COLO829 (cell line): ENCODE measurements at places on chromosomes 5 and 9.

GRCh38 chr9:129673602-129674001 is 8.2 kb downstream of the PRRX2 start:
- DNase-seq: no peak

- no peak for DNase-seq
Measured at GRCh38 chr5:89380635-89381034, 497.7 kb upstream of the MEF2C start.

DNA sequence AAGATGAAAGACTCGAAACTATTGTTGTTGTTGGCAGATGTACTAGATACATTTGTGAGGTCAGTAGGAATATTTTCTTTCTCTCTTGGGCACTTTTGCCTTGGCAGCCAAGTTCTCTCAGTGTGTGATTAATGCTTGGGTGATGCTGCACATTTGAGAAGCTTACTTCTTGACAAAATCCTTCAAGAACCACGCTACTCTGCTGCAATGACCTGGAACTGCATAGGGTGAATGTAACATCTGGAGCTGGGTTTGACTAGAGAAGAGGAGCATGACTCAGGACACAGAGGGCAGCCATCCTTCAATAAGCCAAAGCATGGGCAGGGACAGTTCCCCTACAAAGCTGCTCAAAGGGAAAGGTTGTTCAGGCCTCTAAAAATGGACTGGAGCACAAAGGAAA is 75.5 kb upstream of the PUM3 start:
- DNase-seq: no peak

DNA sequence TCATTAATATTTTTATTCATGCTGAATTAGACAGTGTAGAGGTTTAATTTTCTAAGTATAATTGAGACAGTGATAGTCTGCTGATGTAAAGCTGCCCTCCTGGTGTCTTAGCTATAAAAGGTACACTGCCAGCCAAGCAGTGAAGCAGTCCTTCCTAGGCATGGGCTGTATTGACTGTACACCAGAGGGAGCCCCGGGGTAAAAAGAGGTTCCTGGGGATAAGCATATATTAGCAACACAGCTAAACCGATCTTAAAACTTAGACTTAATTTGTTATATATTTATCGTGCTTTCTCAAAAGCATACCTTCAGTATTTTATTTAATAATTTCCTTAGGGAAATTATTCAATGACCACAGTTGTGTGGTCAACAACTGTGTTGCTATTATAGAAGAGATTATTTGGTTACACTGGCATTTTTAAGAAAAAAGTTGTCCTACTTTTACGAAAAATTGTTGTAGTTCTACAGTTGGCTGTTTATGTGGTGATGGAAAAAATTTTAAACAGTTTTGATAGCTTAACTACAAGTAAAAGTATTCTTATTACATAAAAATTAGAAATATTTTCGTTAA is 68.8 kb downstream of the ELL2 start:
- peak; percentile 6 for DNase-seq

GRCh38 chr9:78365748-78366697 is 69.1 kb downstream of the PSAT1 start:
- no peak for DNase-seq

GRCh38 chr5:10195301-10195700 is 54.4 kb downstream of the ATPSCKMT start:
- DNase-seq: no peak

- DNase-seq: no peak
Measured at GRCh38 chr9:137320555-137321384, 18.7 kb upstream of the NRARP start.

- no peak for DNase-seq
Measured at GRCh38 chr5:3590161-3590966, 5.3 kb upstream of the IRX1 start.
